Thyroid gland (tissue), 4 donors: ENCODE measurements at places on chromosomes 7 and 10. TPM values are rescaled to one million over a fixed set of nuclear protein-coding genes. Genes with fewer than 3 reads are reported as not detected.

DNA sequence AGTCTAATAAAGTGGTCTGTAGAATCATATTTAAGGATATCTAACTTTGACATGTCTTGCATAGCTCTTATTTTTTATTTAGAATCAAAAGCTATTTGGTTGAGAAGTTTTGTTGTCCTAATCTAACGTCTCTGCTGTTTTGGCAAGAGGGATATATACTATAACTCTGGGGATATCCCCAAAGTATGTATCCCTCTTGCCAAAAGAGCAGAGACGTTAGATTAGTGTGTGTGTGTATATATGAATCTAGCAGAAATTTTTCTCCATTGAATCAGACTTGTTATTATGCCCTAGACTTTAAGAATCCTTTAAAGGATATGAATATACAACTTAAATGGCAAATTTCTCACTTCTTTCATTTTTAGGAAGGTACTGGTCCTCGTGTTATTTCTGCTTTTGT is 9.6 kb downstream of the SMC3 start:
- H3K27me3 ChIP-seq = no peaks in the 10 kb centered on the region
- no peak overlapping the region for H3K27ac ChIP-seq
- no peak overlapping the region for H3K4me3 ChIP-seq
- no peak for DNase-seq
- peaks cover 29% of the 10 kb centered on the region for H3K36me3 ChIP-seq
- H3K4me1 ChIP-seq = no peaks in the 10 kb centered on the region

DNA sequence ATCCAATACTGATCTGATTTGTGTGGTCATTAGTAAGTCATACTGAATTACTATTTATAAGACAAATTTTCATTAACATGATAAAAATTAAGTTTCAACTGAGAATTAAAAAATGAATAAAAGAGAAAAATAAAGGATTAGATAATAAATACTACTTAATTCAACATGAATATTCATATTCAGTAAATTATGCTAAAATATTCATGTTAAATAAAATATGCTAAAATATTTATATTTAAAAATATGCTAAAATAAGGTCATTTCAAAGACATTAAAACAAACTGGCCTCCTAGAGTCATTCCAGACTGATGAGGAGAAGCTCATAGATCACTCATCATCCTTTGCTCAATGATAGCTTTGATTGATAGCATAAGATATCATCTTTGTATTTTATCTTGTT is 16.7 kb upstream of the TMEM106B start:
- no peaks in the 10 kb centered on the region for H3K27me3 ChIP-seq
- no peak overlapping the region for H3K27ac ChIP-seq
- DNase-seq = no peak
- no peaks in the 10 kb centered on the region for H3K4me1 ChIP-seq
- H3K4me3 ChIP-seq = no peak overlapping the region

PYROXD2 gene
- 11.5 TPM for total RNA-seq

DNA sequence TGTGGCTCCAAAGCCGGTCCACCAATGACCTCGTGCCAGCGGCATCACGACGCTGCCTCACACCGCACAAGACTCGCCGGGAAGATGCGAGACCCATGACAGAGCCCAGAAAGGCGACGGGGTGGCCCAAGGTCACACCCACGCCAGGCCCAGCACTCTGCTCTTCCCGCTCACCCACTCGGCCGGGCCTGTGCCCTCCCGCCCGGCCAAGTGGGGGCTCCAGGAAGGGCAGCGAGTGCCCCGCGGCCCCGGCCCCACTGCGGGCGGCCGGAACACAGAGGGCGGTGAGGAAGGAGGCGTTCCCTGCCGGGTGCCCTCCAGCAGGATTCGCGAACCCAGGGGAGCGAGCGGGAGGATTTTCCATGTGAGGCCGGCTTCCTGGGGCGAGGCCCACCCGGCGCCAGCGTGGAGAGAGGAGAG is 56.3 kb downstream of the PDGFA start:
- H3K27me3 ChIP-seq = no peaks in the 10 kb centered on the region
- no peaks in the 10 kb centered on the region for H3K36me3 ChIP-seq
- no peak overlapping the region for H3K4me3 ChIP-seq
- no peak overlapping the region for H3K27ac ChIP-seq
- peaks cover 5% of the 10 kb centered on the region for H3K4me1 ChIP-seq

- H3K4me3 ChIP-seq = no peak overlapping the region
- H3K36me3 ChIP-seq = no peaks in the 10 kb centered on the region
- DNase-seq = no peak
- H3K4me1 ChIP-seq = peaks cover 21% of the 10 kb centered on the region
- H3K27ac ChIP-seq = no peak overlapping the region
Measured at GRCh38 chr7:2811476-2812113, 32.5 kb downstream of the GNA12 start.

DNA sequence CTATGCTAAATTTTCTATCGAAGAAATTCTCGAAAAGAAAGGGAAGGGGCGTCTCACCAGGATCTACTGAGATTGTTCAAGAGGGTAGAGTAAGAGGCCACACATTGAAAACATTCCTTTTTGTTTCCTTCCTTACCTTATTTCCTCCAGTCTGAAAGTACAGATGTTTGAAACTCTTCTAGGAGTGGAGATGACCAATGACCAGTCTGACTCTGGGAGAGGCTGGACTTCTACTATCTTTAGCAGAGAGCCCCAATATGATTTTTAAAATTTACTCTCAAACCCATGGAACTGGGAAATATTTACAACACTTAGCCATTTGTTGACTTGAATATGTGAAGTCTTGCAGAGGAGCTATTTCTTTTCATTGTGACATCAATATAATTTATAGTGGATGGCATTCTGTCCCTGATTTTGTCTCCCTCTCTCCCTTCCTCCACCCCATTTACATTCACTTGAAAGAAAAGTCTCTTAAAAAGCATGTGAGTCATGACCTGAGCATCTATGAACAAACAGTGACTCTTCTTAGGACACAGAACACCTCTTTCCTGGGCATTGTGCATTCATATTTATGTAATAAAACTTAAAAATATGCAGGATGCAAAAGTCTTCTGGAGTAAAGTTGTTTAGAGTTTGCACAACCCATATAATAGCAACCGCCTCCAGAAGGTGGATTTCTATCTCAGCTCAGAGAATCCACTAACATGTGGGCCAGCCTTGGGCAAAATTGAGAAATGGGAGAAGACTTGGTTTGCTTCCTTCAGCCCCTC is 31.2 kb upstream of the BMPER start:
- H3K4me3 ChIP-seq = no peak overlapping the region
- H3K27me3 ChIP-seq = no peaks in the 10 kb centered on the region
- DNase-seq = no peak
- H3K27ac ChIP-seq = no peak overlapping the region

GRCh38 chr7:112416127-112416526 is 34.1 kb upstream of the IFRD1 start:
- H3K4me3 ChIP-seq = no peak overlapping the region
- no peak for DNase-seq
- H3K4me1 ChIP-seq = peaks cover 5% of the 10 kb centered on the region
- no peak overlapping the region for H3K27ac ChIP-seq

KCP gene
- total RNA-seq = 0.27 TPM

GRCh38 chr7:27151931-27152815 is at the start of gene HOXA3:
Gene HOXA3 (minus strand): TSS chr7:27152583. CDS start chr7:27110640, 41,943 bp downstream.
- H3K27ac ChIP-seq = peak within 1 kb of the TSS; percentile 0
- no peaks in the 10 kb centered on the region for H3K36me3 ChIP-seq
- H3K4me3 ChIP-seq = no peak within 1 kb of the TSS
- no peak for DNase-seq
- peaks cover 41% of the 10 kb centered on the region for H3K4me1 ChIP-seq
- peaks cover 92% of the 10 kb centered on the region for H3K27me3 ChIP-seq

GRCh38 chr10:44183667-44184632 is 200.9 kb downstream of the CXCL12 start:
- DNase-seq = no peak
- H3K4me1 ChIP-seq = no peaks in the 10 kb centered on the region
- H3K36me3 ChIP-seq = no peaks in the 10 kb centered on the region
- H3K4me3 ChIP-seq = no peak overlapping the region
- H3K27me3 ChIP-seq = no peaks in the 10 kb centered on the region

DNA sequence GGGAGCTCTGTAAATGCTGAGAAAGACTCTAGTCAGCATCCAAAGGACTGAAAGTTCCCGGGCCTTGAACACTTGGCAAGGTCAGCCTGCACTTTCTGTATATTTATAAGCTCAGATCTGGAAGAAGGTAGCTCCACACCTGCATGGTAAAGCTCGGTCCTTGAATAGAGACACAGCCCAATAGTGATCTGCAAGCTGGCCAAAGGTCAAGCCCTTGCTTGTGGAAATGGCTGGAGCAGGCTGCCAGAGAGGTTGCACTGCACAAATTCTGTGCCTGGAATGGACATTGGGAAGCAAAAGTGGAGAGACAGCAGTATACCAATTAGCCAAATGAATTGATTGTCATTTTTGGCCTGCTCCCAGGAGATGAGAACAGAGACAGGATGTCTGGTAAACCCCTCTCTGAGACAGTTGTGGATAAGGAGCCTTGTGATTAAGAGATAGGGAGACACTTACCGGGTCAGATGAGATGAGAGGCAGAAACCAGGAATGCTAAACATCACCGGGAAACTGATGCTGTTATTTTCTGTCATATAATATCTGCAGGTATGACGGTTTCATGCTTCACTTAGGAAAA is 8.0 kb upstream of the FRA10AC1 start:
- no peak for DNase-seq
- H3K36me3 ChIP-seq = no peaks in the 10 kb centered on the region
- no peak overlapping the region for H3K27ac ChIP-seq
- no peaks in the 10 kb centered on the region for H3K4me1 ChIP-seq
- H3K4me3 ChIP-seq = no peak overlapping the region
- no peaks in the 10 kb centered on the region for H3K27me3 ChIP-seq

DNA sequence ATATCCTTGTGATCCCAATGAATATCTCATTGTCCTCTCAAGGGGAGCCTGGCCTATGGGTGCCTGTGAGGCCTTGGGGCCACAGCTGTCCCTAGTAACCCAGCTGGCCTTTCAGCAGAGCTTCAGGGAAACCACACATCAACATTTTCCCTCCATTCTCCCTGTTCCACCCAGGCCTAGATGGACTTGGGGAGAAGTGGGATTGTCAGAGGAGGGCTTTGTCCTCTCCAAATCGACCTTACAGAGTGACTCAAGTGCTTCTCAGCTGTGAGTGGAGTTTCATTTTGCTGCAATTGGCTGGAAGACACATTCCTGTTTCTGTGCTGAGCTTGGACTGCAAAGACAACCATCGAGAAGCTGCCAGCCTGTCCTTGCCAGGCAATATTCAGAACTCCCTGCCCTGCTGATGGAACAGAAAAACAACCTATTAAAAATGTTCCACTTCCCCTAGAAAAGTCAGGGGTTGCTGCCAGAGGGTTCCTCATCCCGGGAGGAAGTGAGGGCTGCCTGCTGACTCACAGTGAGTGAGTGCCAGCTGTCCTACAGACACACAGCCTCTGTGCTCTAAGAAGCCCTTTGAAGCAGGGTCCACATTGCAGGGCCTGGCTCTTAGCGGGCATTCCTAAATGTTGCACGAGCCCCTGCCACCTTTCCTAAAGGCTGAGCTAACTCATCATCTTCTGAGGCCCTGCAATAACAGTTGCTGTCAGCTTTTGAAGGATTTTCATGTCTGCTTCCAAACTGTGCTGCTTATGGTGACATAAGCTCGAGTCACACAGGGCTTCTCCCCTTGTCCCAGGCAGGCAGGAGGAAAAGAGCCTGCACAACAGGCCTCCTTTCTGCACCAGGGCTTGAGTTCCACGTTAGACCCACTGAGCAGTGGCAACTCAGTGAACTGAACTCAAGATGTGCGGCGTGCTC is 20.5 kb downstream of the STRA8 start:
- no peak overlapping the region for H3K4me3 ChIP-seq
- no peaks in the 10 kb centered on the region for H3K27me3 ChIP-seq
- DNase-seq = peak; percentile 56
- peaks cover 16% of the 10 kb centered on the region for H3K4me1 ChIP-seq

- no peaks in the 10 kb centered on the region for H3K27me3 ChIP-seq
- no peak overlapping the region for H3K27ac ChIP-seq
- no peak overlapping the region for H3K4me3 ChIP-seq
- peaks cover 11% of the 10 kb centered on the region for H3K4me1 ChIP-seq
- no peaks in the 10 kb centered on the region for H3K36me3 ChIP-seq
- DNase-seq = no peak
Measured at GRCh38 chr10:120398180-120398579, 58.8 kb upstream of the PLPP4 start.

DNA sequence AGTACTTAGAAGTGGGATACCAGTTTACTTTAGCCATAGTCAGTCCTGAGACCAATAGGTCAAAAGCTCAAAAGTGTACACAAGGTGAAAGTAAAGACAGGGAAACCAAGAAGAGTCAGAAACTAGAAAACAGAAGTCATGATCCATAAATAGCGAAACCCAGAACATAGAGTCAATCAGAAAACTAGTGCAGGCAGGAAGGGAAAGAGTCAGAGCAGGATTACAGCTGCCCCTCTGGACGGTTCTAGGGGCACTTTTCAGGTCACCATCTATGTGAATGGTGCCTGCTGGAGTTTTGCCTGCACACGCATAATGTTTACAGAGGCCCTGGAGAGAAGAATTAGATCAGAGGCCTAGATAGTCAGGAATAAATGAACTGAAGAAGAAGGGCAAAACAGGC is 22.4 kb upstream of the DMTF1 start:
- no peak overlapping the region for H3K4me3 ChIP-seq
- H3K27ac ChIP-seq = no peak overlapping the region
- H3K27me3 ChIP-seq = no peaks in the 10 kb centered on the region
- no peak for DNase-seq

GRID1 gene
- total RNA-seq = 28.1 TPM
